ENCODE measurements at places on chromosomes 7 and 10.

DNA sequence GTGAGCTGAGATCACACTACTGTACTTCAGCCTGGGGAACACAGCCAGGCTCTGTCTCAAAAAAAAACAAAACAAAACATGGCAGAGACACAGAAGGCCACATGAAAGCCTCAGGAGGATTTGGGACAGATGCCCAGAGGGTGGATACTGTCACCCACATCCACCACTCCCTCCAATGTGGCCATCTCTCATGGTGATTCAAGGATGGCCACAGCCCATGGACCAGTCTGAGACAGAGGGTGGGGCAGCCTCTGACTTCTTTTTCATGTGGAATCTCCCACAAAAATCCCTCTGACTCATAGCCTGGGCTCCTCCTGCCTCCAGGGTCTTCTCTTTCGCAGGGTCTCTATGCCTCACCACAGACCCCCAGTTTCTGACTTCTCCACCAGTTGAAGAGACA is 59.0 kb upstream of the GTF2I start:
- DNase-seq, result no peak

- DNase-seq, result no peak
Observed at GRCh38 chr7:37483627-37484026, 35.0 kb upstream of the ELMO1 start.

DNA sequence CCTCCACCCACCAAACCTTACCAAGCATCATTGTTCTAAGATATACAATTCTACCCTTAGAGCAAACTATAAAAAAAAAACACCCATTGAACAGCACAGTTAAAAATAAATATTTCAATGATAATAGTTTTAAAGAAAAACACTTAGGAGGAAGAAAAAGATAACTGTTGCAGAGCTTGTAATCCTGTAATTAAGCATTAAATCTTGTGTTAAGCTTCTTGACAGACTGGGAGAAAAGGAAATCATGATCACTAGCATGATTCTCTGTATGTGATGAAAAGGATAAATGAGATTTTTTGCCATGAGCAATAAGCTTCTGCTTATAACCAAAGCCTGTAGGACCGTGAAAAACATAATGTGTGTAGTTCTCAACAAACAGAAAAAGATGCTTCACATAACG is 289.8 kb downstream of the CACNA2D1 start:
- DNase-seq, result no peak

DNA sequence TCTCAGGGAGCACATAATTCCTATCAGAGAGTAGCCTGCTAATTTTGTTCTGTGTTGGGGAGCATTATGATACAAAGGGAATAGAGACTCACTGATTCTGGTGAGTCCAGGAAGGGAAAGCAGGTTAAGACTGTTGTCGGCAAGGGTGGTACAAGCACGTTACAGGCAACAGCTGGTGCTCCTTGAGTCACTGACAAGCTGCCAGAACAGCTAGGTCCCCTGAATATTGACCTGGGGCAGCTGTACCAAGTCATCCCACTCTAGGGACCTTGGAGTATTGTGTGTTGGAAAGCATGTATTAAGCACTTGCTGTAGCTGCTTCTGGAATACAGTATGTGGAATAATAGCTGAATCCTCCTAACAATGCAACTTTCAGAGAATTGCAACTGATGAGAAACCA is 37.0 kb upstream of the GLCCI1 start:
- DNase-seq, result no peak

- no peak for DNase-seq
Observed at GRCh38 chr7:39383136-39383535, 183.1 kb upstream of the YAE1 start.

DNA sequence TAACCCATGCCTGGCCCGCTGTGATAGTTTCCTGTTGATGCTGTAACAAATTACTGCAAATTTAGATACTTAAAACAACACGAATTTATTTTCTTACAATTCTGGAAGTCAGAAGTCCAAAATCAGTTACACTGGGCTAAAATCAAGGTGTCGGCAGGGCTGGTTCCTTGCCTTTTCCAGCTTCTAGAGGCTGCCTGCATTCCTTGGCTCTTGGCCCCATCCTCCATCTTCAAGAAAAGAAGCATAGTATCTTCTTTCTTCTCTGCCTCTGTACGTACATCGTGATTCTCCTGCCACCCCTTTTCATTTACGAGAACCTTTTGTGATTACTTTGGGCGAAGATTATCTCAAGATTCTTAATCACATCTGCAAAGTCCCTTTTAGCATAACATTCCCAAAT is 1.6 kb upstream of the TIAL1 start:
- no peak for DNase-seq

DNA sequence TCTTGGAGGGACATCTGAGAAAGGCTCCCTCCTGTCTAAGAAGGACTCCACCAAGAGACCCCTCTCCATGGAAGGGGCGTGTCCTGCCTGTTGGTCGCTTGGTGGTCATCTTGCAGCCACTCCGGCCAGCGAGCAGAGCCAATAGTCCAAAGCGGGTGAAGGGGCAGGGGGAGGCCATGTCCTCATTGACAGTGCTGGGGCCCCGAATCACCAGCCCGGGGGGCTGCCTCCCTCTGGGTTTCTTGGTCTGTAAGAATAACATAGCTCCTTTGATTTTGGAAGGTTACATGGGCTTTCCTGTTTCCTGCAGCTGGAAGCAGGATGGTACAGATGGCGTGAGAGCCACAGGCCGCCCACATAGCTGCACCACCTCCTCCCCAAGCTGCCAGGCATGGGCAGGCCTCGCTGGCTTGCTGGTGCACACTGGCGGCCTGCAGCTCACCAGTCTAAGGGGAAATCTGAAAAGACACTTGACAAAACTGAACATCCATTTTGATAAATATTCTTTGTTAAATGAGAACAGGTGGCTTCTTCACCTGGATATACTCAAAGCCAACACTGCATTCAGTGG is 105.8 kb downstream of the ARHGAP22 start:
- DNase-seq, result no peak

GRCh38 chr7:66539902-66540375 is 88.7 kb upstream of the KCTD7 start:
- DNase-seq, result no peak

GRCh38 chr10:50909334-50910014 is 24.0 kb upstream of the A1CF start:
- no peak for DNase-seq

DNA sequence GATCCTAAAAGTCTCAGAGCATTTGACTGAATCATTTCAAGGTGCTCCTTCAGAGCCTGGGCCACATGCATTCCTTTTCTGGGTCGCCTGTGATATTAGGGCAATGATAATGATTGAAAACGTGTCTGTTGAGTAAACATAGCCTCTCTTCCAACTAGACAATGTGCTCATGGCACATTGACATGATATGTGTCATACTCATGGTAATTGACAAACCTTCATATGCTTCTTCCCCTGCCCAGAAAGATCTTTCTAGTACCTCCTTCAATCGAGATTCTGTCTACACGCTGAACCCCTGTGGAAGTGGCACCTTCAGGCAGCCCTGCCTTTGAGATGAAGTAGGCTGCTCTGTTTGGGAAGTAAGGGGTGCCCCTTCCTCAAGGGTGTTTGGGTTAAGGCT is 98.9 kb upstream of the TCF7L2 start:
- no peak for DNase-seq

- DNase-seq, result peak; percentile 23
Observed at GRCh38 chr10:46228563-46229071, 58.2 kb upstream of the ANTXRL start.

DNA sequence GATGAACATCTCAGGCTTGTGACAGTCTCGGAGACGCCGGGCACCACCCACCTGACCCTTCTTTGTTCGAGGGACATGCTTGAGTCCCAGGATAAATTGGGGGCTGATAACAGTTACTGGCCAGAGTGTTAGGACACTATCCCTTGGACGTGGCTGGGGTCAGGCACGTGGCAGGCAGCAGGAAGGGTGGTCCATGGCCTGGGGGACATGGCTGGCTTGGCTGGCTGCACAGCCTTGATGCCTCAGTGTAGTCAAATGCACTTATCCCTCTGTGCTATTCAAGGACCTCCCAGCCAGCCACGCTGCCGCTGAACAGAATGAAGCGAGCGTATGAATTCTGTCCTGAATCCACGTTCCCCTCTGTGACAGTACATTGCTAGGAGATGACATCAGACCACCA is 662.0 kb upstream of the FOXK1 start:
- DNase-seq, result no peak
